NCI-H226 (cell line): ENCODE measurements at places on chromosomes 12 and 14.
A peak's percentile ranks its signal among the peaks of the same experiment; 100 is the strongest.

DNA sequence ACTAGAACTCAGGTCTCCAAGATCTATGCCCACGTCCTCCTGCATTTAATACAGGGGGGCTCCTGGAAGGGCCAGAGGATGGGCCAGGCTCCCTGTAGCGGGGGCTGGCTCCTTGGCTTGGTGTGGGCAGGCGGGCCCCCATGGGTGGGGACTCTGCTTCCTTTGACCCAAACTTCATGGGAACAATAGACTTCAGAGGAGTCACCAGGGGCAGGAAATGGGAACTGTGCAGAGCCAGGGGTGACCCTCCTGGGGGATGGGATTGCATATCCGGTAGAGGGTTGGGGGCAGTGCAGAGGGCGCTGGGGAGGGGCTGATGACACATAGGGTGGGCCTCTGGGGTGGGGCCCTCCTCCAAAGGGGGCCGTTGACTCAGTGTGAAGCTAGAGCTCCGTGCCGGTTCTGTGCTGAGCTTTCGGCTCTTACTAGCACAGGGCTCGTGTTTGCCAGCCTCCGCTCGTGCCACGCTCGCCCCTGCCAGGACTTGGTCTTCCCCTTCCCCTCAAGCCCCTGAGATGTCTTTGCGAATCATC lies 4.6 kb downstream of the TEAD4 start:
- no peak for DNase-seq

DNA sequence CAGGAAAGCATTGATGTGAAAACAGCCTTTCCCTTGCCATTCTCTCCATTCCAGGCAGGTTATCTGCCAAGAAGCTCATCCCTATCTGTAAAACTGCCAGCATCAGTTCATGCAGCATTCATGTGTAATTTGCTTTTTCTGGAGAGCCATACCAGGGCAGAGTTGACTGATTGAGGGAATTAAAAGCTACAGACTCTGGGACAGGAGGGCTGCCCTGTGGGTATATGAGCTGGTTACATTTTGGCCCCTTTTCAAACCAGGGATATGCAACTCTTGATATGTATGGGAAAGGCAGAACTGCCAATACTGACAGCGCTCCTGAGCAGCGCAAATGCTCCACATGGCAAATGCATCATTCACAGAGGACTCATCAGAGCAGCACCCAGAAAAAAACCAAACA lies 53.7 kb downstream of the SYT1 start:
- peak; percentile 47 for DNase-seq

GRCh38 chr12:55652352-55652751 lies 15.7 kb downstream of the OR10P1 start:
- no peak for DNase-seq

DNA sequence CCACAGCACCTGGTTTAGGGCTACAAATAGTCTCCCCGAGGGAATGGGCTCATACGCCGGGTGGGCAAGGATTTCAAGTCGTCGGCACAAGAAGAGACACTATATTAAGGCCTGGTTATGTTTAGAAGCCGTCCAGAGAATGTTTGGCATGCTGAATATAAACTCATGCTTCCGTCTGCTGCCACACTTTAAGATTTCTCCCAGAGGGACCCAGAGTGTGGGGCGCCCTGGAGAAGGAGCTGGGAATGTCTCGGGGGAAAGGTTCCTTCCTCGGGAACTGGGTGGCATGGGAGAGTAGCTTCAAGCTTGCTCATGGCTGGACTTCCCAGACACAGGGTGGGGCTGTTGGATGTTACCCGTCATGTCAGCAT lies 295.7 kb downstream of the CACNA1C start:
- DNase-seq: no peak

DNA sequence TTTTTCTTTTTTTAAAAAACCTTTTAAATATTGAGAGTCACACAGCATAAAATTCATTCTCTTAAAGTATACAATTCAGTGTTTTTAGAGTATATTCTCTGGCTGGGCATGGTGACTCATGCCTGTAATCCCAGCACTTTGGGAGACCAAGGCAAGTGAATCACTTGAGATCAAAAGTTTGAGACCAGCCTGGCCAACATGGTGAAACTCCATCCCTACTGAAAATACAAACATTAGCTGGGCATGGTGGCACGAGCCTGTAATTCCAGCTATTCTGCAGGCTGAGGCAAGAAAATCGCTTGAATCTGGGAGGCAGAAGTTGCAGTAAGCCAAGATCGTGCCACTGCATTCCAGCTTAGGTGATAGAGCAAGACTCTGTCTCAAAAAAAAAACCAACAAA lies 68.4 kb upstream of the BCAT1 start:
- no peak for DNase-seq

DNA sequence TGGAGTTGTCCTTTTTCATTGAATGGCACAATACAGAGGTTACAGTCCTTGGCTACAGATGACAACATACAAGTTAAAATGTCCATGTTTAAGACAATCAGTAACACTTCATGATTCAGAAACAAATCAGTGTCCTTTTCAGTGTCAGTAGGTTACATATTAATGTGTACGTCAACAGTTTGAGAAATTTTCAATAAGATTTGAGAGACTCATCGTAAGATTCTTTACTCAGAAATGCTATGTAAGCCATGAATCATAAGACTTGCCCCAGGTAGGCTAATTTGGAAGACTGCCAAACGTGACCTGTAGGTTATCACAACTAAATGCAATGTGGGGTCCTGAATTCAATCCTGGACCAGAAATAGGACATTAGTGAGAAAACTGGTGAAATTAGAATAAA lies 3.5 kb downstream of the RDH12 start:
- no peak for DNase-seq

- no peak for DNase-seq
These were observed 62.8 kb upstream of the FOXN3 start for GRCh38 chr14:89479802-89480201.

DNA sequence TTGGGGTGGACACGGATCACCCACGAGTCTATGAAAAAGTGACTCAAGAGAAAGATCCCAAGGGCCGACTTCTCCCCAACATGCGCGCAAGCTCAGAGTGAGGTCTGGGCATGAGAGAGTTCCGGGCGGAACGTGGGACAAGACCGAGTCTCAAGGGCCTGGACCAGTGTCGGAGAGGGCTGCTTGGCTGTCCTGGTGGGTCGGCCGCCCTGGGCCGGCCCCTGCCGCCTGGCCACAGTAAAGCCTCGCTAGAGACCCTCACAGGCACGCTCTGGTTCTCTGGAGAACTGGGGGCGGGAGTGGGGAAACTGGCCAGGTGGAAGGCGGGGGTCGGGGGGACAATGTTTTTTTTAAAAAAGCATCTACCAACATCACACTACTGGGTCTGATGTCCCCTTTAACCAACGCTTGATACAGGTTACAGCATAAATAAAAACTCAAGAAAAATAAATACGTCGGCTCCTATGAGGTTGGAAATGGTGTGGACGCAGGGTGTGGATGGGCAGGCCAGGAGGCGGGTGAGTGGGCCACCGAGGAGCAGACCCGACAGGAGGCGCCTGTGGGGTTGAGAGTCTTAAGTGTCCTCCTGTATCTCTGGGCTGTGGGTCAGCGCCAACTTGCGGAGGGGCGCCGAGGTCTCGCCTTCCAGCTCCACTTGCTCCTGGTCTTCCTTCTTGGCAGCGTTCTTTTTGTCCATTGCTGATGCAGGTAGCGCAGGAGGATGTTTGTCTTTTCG lies 74.7 kb downstream of the KLHL28 start:
- no peak for DNase-seq

DNA sequence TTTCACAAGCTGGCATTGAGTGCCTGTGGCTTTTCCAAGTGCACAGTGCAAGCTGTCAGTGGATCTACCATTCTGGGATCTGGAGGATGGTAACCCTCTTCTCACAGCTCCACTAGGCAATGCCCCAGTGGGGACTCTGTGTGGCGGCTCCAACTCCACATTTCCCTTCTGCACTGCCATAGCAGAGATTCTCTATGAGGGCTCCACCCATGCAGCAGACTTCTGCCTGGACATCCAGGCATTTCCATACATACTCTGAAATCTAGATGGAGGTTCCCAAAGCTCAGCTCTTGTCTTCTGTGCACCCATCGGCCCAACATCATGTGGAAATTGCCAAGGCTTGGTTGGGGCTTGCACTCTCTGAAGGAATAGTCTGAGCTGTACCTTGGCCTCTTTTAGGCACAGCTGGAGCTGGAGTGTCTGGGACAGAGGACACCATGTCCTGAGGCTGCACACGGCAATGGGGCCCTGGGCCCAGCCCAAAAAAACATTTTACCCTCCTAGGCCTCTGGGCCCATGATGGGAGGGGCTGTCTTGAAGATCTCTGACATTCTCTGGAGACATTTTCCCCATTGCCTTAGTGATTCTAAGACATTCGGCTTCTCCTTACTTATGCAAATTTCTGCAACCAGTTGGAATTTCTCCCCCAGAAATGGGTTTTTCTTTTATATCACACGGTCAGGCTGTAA lies 313.3 kb upstream of the SFSWAP start:
- no peak for DNase-seq

DNA sequence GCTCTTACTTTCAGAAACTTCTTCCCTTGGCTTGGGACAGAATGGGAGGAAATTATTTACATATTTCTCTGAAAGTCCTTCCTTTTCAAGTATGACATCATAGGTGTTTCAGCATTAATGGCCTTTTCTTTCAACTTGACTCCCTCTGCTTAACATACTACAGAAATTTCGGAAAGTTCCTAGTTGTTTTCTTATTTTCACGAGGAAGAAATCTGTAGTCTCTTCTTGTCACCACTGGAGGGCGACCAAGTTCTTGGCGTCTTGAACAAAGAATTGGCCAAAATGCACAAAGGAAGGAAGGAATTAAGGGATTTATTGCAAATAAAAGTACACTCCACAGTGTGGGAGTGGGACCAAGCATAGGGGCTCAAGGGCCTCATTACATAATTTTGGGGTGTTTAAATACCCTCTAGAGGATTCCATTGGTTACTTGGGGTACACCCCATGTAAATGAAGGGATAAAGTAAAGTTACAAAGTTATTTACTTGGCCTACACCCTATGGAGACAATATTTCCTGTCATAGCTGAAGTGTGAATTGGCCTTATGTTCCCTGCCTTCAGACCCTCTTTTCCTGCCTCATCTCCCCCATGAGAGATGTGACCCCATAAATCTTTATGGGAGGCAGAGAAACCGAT lies 70.4 kb downstream of the RPL10L start:
- DNase-seq: peak; percentile 17

- DNase-seq: no peak
These were observed 184.9 kb upstream of the MYL2 start for GRCh38 chr12:111105294-111105693.

DNA sequence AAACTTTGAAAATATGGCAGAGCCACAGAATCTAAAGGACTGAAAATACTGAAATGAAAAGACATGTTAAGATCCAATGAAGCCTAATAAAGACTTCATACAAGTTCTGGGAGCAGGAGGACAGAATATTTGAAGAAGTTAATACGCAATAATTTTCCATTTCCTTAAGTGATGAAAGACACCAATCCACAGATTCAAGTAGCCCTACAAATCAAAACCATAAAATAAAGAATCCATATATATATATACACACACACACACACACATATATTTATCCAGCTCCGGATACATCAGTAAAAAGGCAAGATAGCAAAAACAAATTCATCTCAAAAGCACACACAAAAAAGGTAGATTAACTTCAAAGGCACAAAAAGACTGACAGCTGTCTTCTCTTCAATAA lies 5.7 kb downstream of the NAP1L1 start:
- DNase-seq: no peak

DNA sequence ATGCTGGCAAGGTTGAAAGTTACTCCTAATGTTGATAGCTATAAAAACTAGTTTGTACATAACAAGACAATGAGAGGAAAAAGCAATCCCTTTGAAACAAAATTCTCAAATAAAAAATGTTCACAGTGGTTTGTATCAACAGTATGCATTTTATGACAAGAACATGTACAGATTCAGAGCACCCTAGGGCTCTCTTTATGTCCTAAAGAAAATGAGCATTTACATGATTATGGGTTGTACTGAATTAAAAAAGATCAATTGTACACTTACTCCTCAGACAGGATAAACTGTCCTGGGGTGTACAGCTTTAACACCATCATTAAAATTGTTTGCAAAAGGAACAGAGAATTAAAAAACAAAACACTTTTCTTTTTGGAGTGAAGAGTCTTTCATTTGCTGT lies 22.2 kb downstream of the PPP1CC start:
- DNase-seq: no peak

GRCh38 chr14:31280871-31281220 lies 73.3 kb upstream of the HECTD1 start:
- no peak for DNase-seq

- DNase-seq: no peak
These were observed 431.8 kb downstream of the SLC6A15 start for GRCh38 chr12:84480803-84481202.

DNA sequence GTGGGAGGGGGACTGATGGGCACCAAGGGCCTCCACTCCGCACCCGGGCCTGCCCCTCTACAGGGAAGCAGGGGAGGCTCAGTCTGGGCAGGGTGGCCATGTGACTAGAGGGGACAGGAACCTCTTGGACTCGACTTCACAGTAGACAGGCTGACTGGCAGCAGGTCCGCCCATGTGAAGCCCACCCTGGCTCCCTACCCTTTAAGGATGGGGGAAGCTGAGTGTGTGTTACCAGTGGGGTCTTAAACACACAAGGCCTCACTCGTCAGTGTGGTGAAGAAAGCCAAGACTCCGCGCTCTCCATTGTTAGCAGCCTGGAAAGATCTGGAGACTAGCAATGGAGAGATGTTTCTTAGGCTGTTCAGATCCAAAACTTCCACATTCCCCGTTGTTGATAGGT lies 52.4 kb downstream of the ANAPC7 start:
- DNase-seq: no peak

- no peak for DNase-seq
These were observed 30.9 kb upstream of the MDM2 start for GRCh38 chr12:68776976-68777610.

DNA sequence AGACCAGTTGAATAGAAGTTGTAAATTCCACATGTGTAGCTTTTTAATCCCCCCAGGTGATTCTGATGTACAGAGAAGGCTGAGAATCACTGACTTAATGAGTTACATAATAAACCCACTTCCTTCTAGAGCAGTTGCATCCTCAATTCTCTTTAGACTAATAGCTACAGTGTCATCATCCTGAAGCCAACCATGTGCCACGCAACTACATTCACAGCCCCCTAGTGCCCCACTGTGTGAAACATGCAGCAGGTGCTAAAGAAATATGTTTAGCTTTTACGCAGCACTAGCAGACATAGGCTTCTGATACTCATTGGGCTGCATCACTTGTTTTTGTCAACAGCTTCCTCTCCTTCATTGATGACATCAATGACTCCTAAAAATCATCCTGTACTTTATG lies 1168.3 kb downstream of the BCL11B start:
- DNase-seq: no peak

DNA sequence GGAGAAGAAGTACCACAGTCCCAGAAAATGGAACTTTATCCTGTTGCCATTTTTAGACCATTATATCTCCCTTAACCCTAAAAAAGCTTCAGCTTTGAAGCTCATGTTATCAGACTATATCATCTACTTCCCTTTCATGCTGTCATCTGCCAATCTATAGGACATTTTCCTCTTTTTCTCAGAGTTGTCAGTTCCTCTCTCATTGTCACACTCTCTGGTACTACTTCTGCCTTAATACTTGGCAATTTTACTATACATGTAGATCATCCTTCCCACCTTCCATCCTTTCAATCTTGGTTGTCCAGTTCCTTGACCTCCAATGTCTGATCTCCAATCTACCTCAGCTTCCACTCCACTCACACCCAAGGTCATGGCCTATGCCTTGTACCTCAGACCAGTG lies 57.4 kb downstream of the SLC15A5 start:
- no peak for DNase-seq
